Stimulated activated CD4-positive, alpha-beta T cell treated with anti-CD3 and anti-CD28 coated beads, Interleukin-4, amount 100 ng/mL, for 1 hour (primary cell): ENCODE measurements at places on chromosomes 4 and X.

DNA sequence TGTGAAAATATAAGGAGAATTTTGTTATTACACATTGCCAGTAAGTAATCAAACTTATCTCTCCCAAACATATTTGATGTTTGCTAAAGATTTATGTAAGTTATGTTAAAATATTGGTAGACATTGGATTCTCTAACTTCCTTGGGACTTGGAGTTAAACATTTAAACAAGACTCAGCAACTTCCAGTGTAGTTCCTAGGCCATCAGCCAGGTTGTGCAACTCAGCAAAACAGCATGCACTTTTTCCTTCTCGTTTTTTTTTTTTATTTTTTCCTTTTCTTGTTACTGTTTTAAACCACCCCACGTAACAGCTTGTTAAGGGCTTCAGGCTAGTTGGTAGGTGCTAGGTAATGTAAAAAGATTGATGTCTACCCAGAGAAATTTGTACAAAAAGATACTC, 510.4 kb downstream of the ANKRD50 start:
- DNase-seq, result no peak

- DNase-seq, result no peak
Measured at GRCh38 chr4:41734371-41734770, 14.2 kb downstream of the PHOX2B start.

GRCh38 chr4:124961138-124961750, 248.7 kb upstream of the ANKRD50 start:
- DNase-seq, result no peak

DNA sequence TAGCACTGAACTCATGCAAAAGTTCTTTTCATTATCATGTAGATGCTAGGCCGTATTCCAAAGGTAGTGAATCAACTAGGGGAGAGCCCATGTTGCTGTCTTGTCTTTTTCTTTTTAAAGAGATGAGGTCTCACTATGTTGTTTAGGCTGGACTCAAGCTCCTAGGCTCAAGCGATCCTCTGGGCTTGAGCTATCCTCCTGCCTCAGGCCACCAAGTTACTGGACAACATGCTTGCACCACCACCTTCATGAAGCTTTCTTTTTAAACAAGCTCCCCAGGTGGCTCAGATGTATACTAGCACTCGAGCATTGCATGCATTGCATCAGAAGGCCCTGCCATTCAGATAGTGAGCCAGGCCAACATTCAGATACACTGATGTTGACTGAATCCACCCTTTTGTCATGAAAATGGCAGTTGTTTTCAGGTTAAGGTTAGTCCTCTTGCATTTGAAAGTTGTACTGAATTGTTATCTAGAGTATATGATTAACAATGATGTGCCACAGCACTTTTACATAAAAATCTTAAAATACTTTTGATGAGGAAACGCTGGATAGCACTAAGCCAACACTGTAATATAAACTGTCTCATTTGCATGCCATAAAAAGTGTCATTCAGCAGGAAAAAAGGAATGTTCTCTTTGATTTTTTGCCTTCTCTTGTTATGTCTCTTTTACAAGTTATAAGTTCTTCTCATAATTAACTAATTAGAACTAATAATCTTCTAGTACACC, 76.7 kb downstream of the FNIP2 start:
- DNase-seq, result no peak

DNA sequence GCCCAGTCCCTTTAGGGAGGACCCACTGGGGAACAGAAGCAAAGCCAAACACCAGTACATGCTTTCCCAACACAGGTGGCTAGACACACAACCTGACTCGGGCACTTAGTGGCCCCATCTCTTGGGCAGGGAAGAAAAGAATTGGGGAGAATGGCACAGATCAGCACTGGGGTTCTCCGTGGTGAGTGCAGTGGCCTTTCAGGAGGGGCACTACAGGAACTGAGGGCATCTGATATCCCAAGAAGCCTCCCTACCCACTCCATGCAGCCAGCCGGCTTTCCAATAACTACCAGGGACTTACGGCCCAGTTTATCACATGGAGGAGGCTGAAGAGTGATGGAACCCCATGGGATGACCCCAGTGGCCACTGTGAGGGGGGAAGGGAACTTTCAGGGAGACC, 23.0 kb downstream of the RGN start:
- no peak for DNase-seq
